ENCODE measurements at places on chromosomes 4 and X.
A peak's percentile ranks its signal among the peaks of the same experiment; 100 is the strongest.

DNA sequence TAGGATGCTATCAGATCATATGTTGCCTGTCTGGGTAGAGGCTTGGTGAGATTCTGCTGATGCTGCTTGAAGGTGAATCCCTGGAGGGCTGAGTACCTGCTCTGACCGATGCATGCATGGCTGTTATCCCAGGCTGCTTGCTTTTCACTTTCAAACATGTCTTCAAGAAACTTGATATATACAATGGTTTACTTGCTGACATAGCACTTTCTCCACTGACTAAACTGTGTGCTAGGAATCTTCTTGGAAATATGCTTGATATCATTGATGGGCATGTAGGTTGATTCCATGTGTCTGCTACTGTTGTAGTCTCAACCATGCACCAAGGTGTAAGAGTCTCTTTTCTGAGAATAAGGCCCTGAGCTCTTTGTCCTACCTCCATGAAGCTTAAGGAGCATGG lies 79.6 kb upstream of the WDR1 start:
- no peak for DNase-seq

- no peak for DNase-seq
Observed at GRCh38 chr4:111748157-111748556, 397.1 kb upstream of the FAM241A start.

DNA sequence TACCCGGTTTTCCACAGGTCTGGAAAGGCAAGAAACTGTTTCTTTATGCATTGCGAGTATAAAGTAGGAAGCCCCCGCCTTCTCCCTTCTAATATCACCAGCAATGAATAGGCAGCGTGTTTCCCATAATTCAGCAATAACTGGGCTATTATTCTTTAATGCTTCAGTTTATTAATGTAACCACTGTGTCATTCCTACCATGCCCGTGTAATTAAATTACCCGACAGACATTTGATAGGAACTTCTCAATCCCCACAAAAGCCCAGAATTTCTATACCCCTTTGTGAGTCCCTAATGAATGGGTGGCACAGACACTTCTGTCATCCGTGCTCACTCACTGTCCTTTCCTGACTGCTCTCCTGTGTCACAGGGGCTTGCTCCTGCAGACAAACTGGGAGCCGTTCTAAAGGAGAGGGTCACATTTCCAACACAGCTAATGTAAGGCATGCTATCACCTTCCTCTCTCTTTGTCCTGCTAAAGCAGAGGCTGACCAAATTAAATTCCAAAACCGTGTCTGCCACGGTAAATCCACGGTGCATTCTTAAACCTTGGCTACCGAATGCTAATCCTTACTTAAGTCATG lies 108.5 kb upstream of the MID1 start:
- DNase-seq = no peak

- DNase-seq = no peak
Observed at GRCh38 chr4:174847801-174848427, 18.9 kb upstream of the GLRA3 start.

- DNase-seq = no peak
Observed at GRCh38 chr4:121056066-121056465, 16.3 kb downstream of the NDNF start.

DNA sequence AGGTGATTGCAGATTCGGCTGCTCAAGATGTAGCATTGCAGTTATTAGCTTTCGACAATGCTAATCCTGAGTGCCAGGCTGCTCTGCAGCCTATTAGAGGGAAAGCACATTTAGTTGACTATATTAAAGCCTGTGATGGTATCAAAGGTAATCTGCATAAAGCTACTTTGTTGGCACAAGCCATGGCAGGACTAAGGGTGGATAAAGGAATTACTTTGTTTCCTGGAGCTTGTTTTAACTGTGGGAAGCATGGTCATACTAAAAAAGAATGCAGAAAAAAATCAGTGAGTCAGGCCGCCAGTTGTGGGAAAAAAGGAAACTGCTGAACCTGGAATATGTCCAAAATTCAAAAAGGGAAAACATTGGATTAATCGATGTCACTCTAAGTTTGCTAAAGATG lies 154.9 kb upstream of the TECRL start:
- DNase-seq = no peak

DNA sequence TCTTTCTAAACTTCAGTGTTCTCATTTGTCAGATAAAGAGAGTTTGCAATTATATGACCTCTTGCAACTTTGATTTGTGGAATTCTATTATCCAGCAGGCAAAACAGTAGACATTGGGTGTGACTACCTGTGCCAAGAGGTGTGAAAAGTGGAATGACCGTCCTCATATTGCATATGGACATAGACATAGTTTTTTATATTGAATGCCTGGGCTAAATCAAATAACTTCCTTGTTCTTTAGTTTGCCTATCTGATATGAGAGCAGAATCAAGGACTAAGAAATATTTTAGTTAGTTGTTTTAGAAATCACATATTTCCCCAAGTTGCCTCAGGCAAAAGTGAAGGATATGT lies 117.7 kb upstream of the KLF8 start:
- DNase-seq = no peak

- no peak for DNase-seq
Observed at GRCh38 chrX:13239272-13239671, 80.6 kb downstream of the ATXN3L start.

- DNase-seq = no peak
Observed at GRCh38 chr4:180799798-180800197, 1443.4 kb upstream of the TENM3 start.

- DNase-seq = no peak
Observed at GRCh38 chr4:138555584-138555983, 313.4 kb upstream of the SLC7A11 start.

DNA sequence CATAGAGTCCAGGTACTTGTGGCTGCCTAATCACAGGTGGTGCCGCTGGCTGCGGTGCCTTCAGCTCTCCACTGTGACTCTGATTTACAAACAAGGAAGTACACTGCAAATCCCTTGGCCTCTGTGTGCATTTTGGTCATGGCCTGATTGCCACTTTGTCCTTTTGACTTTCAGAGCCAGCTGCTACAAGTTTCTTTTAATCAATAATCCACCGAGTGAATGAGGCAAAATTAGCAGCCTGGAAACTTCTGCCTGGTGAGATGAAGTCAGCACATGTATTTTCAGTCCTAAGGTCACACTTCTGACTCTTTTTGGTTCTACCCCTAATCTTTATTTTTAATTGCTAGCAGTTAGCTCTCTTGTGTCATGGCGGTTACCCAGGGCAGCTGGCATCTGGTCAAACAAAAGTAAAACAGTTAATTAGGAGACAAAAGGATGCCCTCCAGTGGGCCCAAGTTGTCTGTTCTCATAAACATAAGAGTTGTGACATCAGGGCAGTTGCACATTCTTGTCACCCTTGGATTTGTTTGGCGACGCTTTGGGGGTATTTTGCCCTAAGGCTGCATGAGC lies 62.3 kb upstream of the LNX1 start:
- DNase-seq = no peak

GRCh38 chr4:44146516-44146915 lies 302.1 kb downstream of the KCTD8 start:
- no peak for DNase-seq

- no peak for DNase-seq
Observed at GRCh38 chr4:31595496-31595895, 875.3 kb downstream of the PCDH7 start.

- no peak for DNase-seq
Observed at GRCh38 chr4:89277412-89277811, 30.2 kb downstream of the GPRIN3 start.

DNA sequence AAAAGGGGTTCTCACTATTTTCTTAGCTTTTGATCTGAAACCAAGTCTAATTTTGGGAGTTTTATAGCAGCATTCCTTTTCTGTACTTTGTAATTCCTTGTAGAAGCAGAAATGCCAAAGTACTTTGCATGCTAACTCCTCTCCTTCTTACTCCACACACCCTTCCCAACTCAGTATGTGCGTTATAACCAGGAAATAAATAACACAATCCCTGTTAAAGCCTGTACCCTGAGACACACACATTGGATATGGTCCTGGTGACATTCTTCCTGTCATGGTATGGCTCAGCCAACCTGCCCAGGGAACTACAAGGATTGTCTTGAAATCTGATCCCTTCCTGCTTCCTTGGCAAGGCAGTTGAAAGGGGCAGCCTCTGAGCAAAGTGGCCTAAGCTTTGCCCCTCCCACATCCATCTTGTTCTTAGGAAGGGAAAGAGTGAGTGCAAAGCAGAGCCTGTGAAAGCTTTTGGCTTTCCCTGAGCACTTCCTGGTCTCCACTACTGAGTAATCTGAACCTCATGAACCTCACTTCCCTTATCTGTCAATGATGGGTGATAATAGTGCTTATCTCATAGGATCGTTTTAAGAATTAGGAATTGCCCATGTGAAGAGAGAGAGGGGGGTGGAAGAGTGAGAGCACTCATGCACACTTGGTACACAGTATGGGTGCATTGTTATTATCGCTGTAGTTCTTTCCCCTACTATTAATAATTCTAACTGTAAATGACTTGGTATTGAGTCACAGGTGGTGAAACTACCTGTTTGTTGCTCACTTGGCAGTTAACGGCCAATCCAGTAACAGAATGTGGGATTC lies 109.3 kb downstream of the AFF2 start:
- no peak for DNase-seq

GRCh38 chr4:174578366-174578765 lies 56.1 kb upstream of the HPGD start:
- no peak for DNase-seq

GRCh38 chr4:85644061-85644460 lies 169.1 kb downstream of the ARHGAP24 start:
- DNase-seq = no peak

DNA sequence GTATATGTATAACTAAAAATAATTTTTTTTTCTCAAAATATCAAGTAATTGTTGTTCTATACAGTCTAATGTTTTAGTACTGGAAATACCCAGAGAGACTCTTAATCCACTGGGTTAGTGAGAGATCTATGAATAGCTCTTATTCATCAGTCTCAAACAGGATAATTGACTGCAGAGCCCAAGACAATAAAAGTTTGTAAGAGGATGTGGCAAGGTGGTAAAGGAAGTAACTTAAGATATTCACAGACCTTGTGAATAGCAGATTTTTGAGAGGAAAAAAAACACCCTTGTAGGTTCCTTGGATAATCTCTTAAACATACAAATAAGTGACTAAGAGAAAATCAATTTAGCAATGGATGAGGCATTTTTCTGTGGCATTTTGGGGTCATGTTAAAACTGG lies 210.9 kb upstream of the FAM241A start:
- DNase-seq = no peak

DNA sequence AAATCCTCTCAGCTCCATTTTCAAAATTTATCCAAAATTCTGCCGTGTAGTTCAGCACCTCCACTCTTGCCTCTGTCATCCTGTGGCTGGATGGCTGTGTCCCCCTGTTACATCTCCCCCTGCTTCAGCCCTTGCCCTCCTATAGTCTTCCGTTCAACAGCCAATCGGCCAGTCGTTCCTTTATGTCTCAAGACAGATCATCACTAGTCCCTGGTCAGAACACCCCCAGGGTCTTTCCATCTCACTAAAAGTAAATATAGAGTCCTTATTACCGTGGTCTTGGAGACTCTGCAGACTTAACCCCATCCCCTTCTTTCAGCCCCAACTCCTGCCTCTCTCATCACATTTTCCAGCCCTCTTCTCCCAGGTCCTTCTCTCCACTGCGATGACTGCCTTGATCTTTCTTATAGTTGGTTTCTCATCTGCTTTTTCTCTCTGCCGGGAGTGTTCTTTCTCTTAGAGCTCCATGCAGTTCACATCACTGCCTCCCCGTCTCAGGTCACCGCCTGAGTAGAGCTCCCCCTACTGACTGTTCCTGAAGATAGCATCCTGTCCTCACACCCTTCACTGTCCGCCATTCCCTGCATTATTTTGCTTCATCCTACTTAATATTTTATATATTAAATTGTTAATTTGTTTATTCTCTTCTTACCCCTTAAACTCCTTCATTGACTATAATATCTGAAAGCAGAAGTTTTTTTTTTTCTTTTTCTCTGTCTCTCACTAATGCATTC lies 736.9 kb upstream of the MAGEB2 start:
- no peak for DNase-seq

GRCh38 chr4:20017070-20017776 lies 234.5 kb upstream of the SLIT2 start:
- DNase-seq = no peak

DNA sequence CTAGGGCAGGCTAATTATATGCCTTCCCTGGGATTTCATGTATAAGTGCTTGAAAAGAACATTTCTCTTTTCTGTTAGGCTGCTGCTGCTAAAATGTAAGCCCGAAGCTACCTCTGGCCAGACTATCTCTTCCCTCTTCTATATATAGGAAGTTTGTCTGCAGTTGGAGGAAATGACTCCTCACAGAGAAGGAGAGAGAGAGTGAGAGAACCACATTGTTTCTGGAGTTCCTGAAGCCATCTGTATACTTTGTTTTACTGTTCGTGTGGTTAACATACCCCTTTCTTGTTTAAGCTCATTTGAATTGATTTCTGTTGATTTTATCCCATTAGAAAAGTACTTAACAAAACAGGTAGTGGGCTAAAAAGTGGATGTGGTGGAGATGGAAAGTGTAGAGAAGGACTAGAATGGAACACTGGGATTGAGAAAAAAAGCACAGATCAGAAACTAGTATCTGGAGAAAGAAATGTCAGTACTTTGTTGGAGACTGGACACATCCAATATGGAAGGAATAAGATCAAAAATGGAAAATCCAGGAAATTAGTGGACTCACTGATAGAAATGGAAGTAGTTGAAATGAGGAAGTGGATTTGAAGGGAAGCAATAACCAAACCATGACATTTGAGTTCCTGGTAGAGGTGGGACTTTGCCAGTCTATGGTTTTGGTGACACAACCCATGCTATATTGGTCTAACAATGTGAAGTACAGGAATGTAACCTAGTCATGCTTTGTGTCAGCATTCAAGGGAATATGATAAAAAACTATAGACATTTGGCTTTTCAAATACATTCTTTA lies 112.6 kb downstream of the TMA16 start:
- no peak for DNase-seq

DNA sequence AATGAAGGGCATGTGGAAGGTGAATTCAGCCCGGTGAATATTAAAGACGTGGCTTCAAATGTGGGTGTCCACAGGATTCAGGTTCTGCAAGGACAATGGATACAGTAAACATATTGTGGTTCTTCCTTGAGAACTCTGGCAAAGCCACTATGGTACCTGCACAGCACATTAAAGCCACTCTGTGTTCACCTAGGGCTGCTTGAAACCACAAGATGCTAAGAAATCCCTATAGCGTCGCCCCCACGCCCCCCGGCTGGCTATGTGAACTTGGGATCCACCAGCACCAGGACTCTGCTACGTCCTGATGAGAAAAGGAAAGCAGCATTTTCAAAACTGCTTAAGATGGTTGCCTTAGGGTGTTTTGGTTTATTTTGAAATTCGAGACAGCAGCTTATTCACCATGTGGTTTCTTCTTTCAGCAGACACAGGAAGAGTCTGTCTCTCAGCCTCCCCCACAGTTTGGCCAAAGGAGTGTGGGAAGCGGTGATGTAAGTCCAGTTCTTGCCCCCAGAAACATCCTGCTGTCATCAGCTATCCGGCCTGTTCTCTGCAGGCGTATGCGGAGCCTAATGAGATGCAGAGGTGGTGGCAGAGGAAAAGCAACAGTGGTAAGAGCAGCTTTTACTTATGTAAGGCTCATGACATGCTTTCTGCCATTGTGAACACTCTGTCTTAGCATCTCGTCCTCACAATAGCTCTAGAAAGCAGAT lies 111.5 kb downstream of the AFAP1 start:
- DNase-seq = peak; percentile 38
